ENCODE measurements at places on chromosomes 3 and 15. TPM values are rescaled to one million over a fixed set of nuclear protein-coding genes. Genes with fewer than 3 reads are reported as not detected.

DNA sequence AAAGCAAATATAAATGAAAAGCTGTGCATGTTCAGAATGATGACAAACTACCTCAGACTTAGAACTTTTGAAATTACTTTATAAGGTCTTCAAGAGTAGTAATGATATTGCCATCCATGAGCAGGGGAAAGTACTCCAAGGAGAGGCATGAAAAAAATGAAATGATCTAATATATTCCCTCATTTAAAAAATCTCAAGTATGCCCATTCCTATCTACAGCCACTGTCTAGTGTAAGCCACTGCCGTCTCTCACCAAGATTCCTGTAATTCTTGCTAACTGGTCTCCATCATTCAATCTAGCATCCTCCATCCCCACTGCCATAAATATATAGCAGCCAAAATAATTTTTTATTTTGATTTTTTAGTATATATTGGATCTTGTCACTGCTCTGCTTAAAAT lies 258.8 kb downstream of the PLOD2 start:
- no peak for DNase-seq
- H3K27me3 ChIP-seq: no peaks in the 10 kb centered on the region
- no peaks in the 10 kb centered on the region for H3K4me1 ChIP-seq
- no peaks in the 10 kb centered on the region for H3K36me3 ChIP-seq
- no peak overlapping the region for H3K4me3 ChIP-seq

The UCN2 gene
- total RNA-seq: 0.14 TPM

The PPP1R14D gene
- not detected for total RNA-seq

DNA sequence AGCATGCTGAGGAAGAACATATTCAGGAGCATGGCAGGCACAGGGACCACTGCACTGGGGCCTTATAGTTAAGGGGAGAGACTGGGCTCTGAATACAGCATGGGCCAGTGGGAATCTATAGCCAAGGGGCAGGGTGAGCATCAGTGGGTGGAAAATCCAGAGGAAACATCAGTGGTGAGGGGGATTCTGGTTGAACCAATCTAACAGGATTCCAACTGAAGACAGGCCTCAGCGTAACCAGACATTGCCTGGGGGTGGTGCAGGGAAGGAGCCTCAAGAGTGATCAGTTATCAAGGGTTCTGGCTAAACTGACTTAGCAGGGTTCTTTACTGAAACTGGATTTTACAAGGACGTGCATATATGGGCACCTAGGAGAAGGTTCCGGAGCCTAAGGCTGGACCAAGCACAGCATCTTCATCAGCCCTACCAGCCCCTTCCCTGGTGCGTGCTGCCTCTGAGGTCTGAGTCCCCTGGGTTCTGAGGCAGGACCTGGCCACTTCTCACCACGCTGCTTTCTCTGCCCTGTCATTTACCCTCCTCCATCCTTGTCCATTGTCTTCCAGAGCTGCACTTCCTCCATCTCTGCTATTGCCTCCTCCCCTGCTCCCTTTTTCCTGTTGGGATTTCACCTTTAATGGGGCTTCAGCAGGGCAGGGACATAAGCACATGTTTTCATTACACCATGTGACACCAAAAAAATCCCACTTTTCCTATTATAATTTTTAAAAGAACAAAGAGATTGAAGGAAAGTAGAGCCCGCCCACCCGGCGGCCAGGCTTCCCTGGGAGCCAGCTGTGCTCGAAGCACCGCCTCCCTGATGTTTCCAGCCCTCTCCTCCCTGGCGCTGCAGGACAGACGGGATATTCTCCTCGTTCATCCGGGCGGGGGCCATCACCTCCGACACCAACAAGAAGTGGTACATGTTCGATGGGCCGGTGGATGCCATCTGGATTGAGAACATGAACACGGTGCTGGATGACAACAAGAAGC lies 52.1 kb downstream of the DNAH1 start:
- H3K4me1 ChIP-seq: peaks cover 5% of the 10 kb centered on the region
- H3K4me3 ChIP-seq: no peak overlapping the region
- no peak overlapping the region for H3K27ac ChIP-seq
- H3K27me3 ChIP-seq: 0 out of 2 replicates have a peak, but pooled peaks cover 3% of the 10 kb centered on the region
- no peaks in the 10 kb centered on the region for H3K36me3 ChIP-seq

- H3K27me3 ChIP-seq: no peaks in the 10 kb centered on the region
- no peak overlapping the region for H3K27ac ChIP-seq
- no peak for DNase-seq
- H3K36me3 ChIP-seq: no peaks in the 10 kb centered on the region
- H3K4me1 ChIP-seq: no peaks in the 10 kb centered on the region
Observed at GRCh38 chr15:87628311-87628710, 628.2 kb downstream of the NTRK3 start.

DNA sequence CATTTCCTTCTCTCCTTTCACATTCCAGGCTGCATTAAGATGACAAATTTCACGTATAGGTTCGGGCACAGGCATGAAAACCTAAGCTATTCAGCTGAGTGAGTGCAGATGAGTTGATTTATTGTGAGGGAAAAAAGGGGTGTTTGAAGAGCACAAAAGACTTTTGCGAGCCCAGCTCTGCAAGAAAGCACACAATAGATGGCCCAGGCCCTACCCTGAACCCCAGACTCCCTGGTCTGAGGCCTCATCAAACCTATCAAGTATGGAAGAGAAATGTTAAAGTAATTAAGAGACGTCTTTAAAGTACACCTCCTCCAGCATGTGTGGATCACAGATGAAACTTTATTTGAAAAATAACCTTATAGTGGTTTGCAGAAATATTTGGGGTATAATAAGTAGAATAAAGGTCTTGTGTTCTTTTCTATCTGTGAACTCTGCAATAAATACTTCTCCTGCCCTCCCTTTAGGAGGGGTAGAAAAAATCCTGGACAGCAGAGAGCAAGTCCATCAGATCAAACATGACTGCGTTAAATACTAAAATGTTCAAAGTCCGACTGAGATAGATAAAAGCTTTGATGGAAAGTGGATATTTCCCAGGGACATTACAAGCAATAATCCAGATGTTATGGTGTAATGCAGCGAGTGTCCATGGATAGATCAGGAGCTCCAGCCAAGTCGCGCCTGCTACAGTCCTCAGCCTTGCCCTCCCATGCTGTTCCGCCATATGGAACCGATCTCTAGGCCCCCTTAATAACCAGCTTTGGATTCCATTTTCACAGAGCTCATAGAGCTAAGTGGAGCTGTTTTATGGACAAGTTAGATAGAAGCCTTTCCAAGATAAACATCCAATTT lies 121.5 kb downstream of the MCTP2 start:
- H3K36me3 ChIP-seq: no peaks in the 10 kb centered on the region
- H3K4me3 ChIP-seq: no peak overlapping the region
- no peaks in the 10 kb centered on the region for H3K4me1 ChIP-seq

The SERPINI2 gene
- not detected for total RNA-seq

- H3K27me3 ChIP-seq: no peaks in the 10 kb centered on the region
- H3K4me3 ChIP-seq: no peak overlapping the region
- H3K27ac ChIP-seq: no peak overlapping the region
Observed at GRCh38 chr3:187456250-187456649, 88.1 kb downstream of the RTP4 start.

DNA sequence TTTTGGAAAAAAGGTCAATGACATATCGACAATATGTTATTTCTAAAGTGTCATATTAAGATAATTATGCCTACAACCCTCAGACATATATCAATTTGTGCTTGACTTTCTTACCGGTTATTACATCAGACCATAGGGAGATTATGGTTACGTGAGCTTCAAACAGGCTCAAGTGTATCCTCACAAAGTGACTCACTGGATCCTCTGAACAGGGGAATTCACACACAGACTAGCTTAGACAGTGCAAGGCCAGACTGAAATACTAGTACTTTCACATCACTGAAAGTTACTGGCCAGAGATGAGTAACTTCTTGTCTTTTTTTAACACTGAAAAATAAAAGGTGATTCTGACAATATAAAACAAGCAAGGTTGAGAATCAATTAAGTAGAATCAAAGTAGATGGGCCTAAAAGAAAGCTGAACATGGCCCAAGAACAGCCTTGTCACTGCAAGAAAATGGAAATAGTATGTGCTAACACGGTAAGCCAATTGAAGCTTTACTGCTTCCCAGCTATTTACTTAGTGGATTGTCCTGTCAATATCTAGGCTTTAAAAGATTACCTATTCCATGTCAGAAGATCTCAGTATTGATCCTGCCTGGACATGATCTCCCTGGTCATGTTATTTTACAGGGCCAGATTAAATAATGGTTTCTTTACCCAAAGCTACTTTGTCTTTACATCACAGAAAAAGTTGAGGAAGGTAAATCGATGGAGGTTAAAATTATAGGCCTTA lies 848.6 kb downstream of the ROBO1 start:
- no peak for DNase-seq
- H3K27ac ChIP-seq: peak overlapping the region; percentile 7
- H3K27me3 ChIP-seq: no peaks in the 10 kb centered on the region
- H3K4me3 ChIP-seq: no peak overlapping the region

The PARP3 gene
- 9.5 TPM for total RNA-seq

DNA sequence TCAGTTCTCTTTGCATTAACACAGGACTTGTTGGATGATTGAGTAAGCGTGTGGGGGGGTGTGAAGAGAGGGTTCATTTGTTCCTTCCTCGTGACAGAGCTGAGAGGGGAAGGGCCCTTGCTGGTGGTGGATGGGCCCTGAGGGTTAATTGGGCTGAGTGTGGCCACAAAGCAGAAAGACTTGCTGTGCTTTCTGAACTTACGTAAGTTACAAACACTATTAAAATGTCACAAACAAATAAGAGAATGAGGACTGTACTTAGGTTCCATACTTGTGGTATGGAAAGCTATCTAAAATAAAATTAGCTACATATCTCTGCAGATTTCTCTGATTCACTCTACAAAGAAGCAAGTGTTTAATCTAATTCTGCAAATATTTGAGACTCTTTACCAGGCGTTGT lies 231.3 kb downstream of the LPP start:
- H3K27me3 ChIP-seq: no peaks in the 10 kb centered on the region
- H3K4me1 ChIP-seq: no peaks in the 10 kb centered on the region
- DNase-seq: no peak
- no peaks in the 10 kb centered on the region for H3K36me3 ChIP-seq

The CLDN18 gene
- not detected for total RNA-seq

The ZNF774 gene
- 1.8 TPM for total RNA-seq

DNA sequence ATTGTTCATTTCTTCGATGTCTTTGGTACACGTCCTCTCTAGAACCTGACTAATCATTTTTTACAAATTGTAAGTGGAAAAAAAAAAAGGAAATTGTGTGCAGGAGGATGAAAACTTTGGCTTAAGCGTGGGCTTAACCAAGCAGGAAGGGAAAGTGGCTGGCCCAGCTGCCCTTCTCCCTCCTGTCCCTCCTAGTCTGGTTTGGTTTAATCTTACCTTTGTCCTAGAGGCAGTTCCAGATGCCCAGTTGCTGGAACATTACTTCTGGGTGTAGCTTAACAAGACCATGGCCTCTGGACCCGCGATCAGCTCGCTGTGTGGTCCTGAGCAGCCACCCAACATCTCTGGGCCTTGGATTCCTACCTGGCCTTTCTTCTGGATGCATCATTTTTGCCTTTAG lies 15.4 kb downstream of the PAQR5 start:
- H3K27ac ChIP-seq: no peak overlapping the region
- no peak overlapping the region for H3K4me3 ChIP-seq
- no peak for DNase-seq

The EFCC1 gene
- total RNA-seq: 0.08 TPM

DNA sequence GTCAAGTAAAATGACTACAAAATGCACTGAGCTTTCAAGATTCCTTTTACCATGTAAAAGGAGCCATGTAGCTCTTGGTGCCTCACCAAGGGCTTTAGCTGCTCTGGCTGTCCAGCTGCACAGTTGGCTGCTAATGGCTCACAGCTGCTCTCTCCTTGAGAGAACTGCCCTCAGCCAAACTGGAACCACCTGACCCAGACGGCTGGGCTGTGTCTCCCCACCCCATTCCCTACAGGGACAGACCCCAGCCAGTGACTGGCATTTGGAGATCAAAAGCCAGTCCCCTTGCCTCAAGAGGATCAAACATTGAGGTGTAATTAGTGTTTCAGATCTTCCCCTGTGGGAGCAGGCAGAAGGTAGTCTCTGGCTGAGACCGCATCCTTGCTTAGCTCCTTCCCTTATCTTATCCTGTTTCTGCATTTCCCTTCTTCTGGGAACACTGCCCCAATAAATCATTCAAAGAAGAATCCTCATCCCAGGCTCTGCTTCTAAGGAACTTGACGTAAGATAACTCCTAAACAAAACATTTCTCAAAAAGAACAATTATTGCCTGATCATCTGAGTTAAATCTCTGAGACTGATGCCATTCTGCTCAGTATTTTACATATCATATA lies 28.6 kb upstream of the UBE2E2 start:
- no peak overlapping the region for H3K27ac ChIP-seq
- H3K4me1 ChIP-seq: no peaks in the 10 kb centered on the region
- peak; percentile 36 for DNase-seq
- no peaks in the 10 kb centered on the region for H3K36me3 ChIP-seq
- H3K27me3 ChIP-seq: no peaks in the 10 kb centered on the region

The SNTN gene
- total RNA-seq: not detected

GRCh38 chr3:57078344-57078634 lies 17.8 kb downstream of the SPATA12 start:
- peak overlapping the region; percentile 98 for H3K4me3 ChIP-seq
- H3K36me3 ChIP-seq: no peaks in the 10 kb centered on the region
- peak; percentile 86 for DNase-seq
- no peaks in the 10 kb centered on the region for H3K27me3 ChIP-seq

DNA sequence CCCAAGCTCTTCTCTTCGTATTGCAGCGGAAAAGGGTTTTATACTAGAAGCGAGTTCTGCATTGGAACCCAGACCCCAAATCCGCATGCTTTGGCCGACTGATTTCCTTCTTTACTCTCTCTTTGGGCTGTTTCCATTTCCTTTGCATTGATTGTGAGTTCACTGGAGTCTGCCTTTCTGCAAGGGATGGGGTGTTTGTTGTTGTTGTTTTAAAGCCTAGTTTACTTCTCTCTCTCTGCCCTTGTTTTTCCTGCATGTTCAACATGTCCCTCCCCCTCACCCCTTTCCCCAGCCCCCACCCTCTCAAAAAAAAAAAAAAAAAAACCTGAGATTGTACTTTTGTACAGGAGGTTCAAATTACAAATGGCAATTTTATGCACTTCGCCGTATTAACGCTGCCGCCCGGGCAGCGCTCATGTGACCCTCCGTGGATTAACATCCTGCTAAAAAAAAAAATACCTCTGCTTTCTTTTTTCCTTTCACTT lies 2.2 kb downstream of the NR2F2 start:
- peak overlapping the region; percentile 77 for H3K4me3 ChIP-seq
- peaks cover 41% of the 10 kb centered on the region for H3K36me3 ChIP-seq
- H3K27me3 ChIP-seq: no peaks in the 10 kb centered on the region

GRCh38 chr3:43012174-43012573 lies 33.1 kb downstream of the GASK1A start:
- no peak for DNase-seq
- no peaks in the 10 kb centered on the region for H3K36me3 ChIP-seq
- no peaks in the 10 kb centered on the region for H3K4me1 ChIP-seq
- H3K4me3 ChIP-seq: no peak overlapping the region

- no peaks in the 10 kb centered on the region for H3K4me1 ChIP-seq
- no peaks in the 10 kb centered on the region for H3K27me3 ChIP-seq
- no peak overlapping the region for H3K27ac ChIP-seq
- H3K4me3 ChIP-seq: no peak overlapping the region
- no peaks in the 10 kb centered on the region for H3K36me3 ChIP-seq
Observed at GRCh38 chr3:136682740-136683312, 69.4 kb downstream of the STAG1 start.

The TRPM1 gene
- not detected for total RNA-seq
